ENCODE measurements at places on chromosomes 7 and 10. TPM values are rescaled to one million over a fixed set of nuclear protein-coding genes. Genes with fewer than 3 reads are reported as not detected.

DNA sequence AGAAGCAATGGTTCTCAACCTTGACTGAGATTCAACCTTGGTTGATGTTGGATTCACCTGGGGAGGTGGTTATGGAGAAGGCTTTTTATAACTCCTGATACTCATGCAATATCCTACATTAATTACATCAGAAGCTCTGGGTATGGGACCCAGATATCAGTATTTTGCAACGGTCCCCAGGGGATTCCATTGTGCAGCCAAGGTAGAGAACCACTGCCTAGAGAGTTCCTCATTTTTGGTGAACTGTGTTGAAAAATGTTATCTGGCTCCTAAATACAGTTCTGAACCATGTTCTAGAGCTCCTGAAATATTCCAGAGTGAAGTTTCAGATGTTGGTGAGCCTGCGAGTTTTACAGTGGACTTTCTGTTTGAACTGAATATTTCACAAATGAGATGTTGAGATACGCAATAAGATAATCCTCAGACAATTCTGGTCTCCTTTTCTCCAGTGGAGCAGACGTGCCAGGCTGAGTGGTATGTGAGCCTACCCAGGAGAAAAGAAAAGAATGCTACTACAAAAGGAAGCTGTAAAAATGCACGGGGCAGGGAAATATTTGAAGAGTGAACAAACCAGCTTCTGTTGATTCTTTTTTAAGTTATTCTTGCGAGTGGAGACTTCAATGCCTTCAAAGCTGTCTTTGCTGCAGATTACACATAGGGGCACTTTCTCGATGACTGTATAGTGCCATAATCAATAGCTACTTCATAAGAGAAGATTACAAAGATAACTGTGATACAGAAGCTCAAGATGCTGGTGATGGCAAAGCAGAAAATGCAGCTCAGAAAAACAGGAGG lies 13.6 kb upstream of the C10orf120 start:
- DNase-seq, result no peak

GRCh38 chr10:57314046-57314445 lies 953.0 kb upstream of the ZWINT start:
- no peak for DNase-seq

FAM25A gene
- total RNA-seq, result not detected

FXYD4 gene
- total RNA-seq, result not detected

DNA sequence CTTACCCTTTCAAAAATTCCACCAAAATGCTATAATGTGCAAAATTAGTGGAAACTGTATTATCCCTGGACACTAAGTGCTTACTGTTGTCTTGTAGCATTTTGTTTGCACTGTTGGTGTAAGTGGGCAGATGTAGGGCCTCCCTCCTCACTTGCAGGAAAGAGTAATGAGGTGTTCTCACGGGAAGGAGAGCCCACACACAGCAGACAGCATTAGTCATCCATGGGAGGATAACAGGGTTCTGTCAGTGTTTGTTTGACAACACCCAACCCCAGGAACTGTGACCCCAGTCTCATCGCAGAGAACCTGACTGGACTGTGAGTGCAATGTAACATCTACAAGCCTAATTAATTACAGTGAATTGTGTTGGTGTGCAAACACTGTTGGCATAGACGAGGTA lies 58.7 kb upstream of the VSTM2A start:
- no peak for DNase-seq

NXPH1 gene
- total RNA-seq, result not detected

- no peak for DNase-seq
These were observed 216.1 kb downstream of the TWIST1 start for GRCh38 chr7:18901351-18901750.

DNA sequence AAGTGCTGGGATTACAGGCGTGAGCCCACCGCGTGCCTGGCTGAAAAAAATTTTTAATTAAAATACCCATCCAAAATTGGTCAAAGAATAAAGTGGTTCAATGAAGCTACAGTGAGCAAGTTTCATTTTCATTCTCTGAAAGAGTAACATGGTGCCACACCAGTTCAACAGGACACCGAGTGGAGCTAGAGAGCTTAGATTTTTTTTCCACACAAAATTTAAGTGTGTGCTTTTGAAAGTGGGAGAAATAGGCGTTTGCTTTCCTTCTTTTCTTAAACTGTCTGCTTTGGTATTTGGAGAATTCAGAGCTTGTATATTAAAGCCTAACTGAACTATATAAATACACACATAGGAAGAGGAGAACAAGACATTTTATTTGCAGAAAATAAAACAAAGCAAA lies 43.4 kb downstream of the BPGM start:
- DNase-seq, result no peak

DNA sequence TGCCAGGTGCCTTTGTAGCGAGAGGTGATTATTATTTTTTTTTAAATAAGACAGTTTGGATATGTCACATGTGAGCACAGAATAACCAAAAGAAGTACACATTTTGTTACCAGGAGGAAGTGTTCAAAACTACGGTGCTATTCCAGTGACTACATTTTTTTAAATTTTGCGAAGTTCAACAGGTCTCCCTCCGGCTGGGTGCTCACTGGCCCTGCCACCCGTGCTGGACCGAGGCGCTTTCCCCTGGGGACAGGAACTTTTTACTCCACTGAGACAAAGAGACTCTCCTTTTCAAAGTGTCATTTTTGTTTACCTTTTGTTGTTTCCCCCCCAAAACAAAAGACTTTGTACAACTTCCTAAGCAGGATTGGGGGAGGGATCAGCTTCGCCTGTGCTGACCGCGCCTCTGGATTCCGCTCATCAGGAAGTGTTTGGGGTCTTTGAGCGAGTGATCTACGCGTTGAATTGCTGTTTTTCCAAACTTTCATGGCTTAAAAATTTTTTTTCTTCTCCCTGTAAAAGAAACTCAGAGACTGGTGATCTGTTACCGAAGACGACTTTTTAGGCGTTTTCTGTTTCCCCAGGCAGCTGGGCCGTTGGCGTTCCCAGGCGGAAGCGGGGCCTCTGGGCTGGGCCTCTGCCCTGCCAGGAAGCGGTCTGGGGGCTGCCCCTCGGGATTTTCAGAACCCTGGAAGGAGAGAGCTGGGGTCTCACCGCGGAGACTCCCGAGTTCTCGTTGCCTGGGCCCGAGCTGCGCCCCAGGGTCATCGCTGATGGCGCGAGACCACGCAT lies 7.2 kb downstream of the EN2 start:
- DNase-seq, result no peak

BAMBI gene
- 17.0 TPM for total RNA-seq

TMEM139 gene
- total RNA-seq, result not detected
